GM20000 (cell line): ENCODE measurements at places on chromosomes 3 and 15.

DNA sequence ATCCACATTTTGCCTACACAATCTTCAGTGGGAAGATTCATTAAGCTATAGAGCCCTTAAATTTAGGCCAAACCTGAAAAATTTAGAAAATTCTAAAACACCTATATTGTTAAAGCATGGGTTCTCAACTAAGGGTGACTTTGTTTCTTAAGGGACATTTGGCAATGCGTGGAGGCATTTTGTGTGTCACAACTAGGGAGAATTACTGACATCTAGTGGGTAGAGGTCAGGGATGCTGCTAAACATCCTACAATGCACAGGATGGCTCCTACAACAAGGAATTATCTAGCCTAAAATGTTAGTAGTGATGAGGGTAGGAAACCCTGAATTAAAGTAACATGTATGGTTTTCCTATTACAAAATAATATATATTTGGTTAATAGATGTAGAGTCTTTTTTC, 55.8 kb downstream of the TBC1D5 start:
- no peak for DNase-seq

DNA sequence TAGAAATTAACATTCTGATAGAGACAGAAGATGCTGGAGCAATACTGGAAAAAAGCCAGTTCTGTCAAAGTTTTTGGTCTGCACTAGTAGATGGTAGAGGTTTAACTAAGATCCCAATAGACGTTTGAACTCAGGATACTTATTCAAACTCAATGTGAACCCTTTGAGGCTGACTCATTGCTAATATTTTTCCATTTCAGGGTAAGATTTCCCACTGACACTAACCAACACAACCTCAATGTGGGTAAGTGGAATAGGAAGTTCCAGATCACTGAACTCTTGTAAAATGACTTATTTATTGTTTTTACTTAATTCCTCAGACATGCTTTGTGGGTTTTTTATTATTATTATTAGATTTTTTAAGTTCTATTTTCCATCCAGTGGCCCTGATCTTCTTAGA, 1024.8 kb downstream of the EPHA3 start:
- DNase-seq, result no peak

DNA sequence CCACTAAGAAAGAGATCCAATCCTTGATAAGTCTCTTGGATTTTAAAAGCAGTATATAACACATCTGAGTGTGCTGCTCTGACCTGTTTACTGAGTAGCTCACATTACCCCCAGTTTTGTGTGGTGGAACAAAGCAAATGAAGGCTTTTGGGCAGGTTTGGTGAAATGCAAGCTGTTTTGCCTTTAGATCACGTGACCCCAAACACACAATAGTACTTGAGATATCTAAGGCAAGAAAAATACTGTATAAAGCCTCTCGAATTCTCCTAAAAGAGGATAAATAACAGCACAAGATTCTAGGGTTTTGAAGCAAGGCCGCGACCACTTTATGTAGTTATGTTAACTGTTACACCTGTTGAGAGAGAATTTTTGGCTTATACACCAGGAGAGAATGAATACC, 49.3 kb upstream of the TRIM42 start:
- DNase-seq, result no peak

DNA sequence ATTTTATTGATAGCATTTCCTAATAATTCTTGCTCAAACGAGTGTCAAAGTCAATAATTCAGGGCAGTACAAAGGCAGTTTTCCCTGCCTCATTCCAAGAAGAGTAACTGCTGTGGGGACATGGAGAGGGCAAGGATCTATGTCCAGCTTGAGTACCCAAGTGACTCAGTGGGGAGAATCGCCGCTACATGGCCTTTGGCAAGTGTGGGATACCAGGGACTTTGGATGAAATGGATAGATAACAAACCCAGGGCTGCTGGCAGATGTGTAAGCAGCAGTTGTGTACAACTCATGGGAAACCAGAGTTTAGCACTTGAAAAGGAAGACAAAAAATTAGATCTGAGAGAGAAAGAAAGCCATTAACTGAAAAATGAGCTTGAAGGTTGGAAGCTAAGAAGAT, 122.2 kb upstream of the TRIM42 start:
- no peak for DNase-seq

DNA sequence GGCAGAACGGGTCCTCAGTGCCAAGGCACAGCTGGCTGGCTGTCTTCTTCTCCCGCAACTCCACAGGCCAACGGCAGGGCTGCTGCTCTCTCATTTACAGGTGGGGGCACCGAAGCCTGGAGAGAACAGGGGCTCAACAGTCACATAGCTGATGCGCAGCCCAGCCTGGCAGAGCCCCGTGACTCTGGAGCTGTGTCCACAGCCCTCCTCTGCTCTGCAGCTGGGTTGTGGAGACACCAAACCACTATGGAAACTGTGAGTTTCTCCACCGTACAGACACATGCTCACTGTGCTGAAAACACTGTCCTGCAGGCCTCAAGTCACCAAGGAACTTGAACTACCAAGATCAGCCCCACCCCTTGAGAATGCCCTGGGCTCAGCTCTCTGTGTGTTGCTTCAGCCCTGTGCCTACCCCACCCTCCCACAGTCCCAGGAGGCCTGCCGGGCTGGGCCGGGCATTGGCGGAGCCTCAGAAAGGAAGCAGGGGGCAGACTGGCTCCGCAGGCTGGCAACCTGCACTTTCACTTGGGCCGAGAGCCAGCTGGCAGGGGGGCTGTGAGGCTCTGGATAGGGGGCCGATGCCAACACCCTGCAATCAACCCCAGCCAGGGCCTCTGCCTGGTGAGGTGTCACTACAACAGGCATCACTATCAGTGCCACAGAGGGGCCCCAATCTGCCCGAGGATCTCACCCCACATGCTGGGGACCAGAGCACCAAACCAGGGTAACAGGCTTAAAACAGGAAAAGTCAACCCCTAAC, 113.7 kb upstream of the RPL32 start:
- DNase-seq, result no peak

GRCh38 chr3:36827133-36827532, 62.8 kb upstream of the DCLK3 start:
- DNase-seq, result no peak

- no peak for DNase-seq
These were observed 98.9 kb downstream of the FMN1 start for GRCh38 chr15:33095641-33096040.

- no peak for DNase-seq
These were observed 3.0 kb upstream of the ANKRD28 start for GRCh38 chr3:15800780-15801179.

GRCh38 chr15:78012643-78013077, 64.9 kb downstream of the TBC1D2B start:
- no peak for DNase-seq

GRCh38 chr15:85456798-85457197, 76.4 kb downstream of the AKAP13 start:
- no peak for DNase-seq

GRCh38 chr3:189871418-189871817, 240.2 kb downstream of the TP63 start:
- no peak for DNase-seq

DNA sequence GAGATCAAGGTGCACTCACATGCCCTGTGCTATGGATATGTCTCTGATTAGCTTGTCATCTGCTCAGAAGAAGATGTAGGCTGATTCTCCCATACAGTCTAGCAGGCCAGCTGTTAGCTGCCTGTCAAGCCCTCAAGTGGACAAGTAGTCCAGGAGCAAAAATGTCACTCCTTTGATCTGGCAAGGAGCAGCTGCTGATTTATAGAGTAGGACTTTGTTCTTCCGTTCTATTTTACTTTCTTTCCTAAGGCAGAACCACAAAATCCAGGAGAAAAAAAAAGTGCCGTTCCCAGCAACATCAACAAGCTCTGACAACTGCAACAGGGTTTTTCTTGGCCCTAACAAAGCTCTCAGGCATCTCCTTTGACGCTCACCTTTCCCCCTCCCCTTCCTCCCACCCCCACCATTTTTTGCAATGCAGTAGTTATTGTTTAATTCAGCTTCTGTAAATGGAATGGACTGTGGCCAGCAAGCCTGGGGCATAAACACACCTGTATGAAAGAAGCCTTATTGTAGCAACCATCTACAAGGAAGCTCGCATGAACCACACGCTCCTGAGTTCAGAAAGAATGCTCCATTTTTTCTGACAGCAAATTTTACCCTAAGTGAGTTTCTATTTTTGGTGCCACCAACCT, 196.3 kb downstream of the MEIS2 start:
- DNase-seq, result no peak

DNA sequence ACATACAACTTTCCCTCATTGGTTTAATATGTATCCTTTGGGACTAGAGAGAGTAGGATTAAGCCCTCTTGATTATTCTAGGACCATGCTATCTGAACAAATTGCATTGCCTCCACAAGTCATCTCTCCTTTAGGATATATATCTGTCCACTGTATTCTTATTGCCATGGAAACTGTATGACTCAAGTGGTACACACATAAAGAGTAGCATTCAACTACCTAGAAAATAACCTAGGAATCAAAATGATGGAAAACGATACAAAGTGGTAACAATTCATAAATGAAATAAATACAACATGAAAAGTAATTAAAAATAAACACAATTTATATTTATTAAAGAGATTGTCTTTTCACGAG, 212.1 kb upstream of the P2RY1 start:
- no peak for DNase-seq

DNA sequence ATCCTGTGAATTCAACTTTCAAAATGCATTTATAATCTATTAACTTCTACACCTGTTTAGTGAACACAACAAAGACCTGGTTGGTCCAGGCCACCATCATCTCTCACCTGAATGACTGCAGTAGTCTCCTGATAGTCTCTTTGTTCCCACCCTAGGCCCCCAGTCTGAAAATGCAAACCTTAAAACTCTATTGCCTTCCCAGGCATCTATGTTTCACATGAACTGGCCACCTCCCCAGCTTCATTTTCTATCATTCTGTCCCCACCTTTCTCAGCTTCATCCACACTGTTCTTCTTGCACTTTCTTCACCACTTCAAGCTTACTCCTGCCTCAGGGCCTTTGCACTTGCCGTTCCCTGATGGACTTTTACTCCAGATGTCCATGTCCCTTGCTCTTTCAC, 45.0 kb downstream of the CLSTN2 start:
- no peak for DNase-seq

DNA sequence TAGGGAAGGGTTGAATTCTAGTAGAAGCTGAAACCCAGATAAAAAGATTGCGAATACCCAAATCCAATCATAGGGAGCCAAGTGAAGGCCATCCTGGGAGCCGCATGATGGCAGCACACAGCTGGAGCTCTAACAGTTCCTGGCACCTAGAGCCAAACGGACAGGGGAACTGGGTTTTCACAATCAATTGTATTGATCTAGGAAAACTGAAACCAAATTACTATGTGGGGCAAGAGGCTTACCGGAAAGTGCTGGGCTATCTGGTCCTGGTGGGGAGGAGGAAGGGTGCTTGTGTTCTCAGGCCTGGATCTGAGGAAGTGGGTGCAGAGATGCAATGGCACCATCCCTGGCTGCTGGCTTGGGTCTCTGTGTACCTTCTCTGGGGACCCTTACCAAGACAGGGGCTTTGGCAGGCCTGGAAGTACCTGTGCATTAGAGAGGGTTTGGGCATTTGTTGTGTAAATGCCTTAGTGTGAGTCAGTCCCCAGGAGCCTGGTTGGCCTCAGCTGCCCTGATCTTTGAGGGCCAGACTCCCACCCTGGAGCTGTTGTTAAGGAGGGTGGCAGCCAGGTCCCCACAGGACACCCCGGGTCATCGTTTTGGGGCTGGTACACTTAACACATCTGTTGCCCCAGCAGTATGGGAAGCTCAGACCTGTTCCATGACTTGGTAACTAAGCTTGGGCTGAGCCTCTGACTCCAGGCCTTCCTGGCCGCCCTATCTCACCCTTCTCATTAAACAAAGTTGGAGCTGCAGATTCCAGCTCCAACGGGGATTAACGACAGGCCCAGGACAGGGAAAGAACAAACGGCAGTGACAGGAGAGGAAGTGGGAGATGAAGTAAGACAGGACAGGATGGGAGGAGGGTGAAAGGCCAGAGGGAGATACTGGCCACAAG, 8.9 kb upstream of the FURIN start:
- no peak for DNase-seq

DNA sequence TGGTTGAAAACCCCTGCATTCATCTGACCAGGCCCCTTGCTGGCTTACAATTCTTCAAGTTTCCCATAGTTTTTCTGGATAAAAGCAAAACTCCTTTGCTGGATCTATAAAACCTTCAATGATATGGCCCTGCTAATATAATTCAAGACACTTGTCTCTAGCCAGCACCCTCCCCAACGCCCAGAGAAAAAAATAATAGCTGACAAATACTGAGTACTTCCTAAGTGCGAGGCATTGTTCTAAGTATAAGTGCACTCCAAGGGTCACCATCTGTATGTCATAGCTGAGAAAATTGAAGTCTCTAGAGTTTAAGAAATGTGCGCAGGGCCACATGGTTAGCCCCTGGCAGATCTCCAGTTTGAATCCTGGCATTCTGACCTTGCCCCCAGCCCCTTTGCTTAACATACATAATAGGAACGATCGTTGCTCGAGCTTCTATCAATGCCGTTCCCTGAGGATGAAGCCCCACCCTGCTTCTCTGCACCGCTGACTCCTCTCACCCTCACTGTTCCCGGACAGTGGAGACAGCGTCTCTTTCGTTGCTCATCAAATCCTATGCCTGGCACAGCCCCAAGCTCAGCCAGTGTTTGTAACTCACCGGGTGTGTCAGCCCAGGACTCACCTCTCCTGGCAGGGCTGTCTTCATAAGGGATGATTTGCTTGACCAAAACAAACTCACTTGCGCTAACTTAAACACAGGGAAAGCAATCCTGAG, 377.1 kb upstream of the PROK2 start:
- no peak for DNase-seq

- DNase-seq, result no peak
These were observed 655 bp upstream of the FAM3D start for GRCh38 chr3:58667229-58667628.

DNA sequence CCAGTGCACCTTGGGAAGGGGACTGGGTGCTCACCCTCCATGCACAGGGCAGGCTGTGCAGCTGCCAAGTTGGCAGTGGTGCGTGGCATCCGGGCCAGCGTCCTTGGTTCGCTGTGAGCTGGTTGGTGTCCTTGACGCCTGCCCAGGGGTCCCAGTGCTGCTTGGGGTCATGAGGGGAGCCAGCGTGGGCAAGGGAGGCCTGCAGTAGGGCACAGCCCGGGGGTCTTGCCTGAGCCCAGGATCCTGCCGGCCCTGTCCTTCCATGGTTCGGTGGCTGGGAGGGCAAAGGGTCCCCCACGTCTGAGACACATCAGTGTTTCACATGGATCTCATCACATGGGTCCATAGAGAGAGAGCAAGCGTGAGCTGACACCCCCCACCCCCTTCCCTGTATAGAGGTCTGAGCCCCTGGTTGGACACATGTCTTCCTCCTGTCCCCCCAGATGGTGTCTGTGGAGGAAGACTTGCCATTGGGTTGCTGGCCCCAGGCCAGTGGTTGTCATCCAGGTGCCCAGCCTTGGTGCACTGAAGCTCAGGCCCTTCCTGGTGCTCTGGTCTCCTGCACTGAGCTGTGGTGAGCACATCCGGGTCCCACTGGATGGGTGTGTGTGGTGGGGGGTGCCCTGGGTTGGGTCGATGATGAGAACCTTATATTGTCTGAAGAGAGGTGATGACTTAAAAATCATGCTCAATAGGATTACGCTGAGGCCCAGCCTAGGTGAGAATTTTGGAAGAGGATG, 232.3 kb downstream of the SNRPN start:
- DNase-seq, result no peak

- DNase-seq, result no peak
These were observed 44.3 kb upstream of the CNTN6 start for GRCh38 chr3:1048558-1048957.

- DNase-seq, result no peak
These were observed 9.9 kb downstream of the RAMAC start for GRCh38 chr15:82995938-82996337.
